ENCODE measurements at places on chromosomes 4 and X.
A peak's percentile ranks its signal among the peaks of the same experiment; 100 is the strongest.

DNA sequence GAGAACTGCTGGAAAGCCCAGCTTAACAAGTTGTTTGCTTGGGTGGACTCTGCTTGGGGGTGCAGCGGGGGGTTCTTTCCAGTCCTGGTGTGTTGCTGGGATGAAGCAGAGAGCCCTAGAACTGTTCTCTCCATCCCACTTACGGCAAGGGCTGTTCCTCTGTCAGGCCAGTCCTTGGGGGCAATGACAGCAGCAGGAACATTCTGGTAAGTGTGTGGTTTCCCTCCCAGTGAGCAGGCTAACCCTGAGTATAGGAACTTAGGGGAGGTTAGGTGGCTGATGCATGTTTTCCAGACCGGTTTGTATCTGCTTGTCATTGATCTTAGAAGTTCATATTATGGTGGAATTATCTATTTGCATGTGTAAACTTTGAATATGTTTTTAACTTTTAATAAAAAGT lies 46.9 kb upstream of the TLR2 start:
- no peak for DNase-seq

DNA sequence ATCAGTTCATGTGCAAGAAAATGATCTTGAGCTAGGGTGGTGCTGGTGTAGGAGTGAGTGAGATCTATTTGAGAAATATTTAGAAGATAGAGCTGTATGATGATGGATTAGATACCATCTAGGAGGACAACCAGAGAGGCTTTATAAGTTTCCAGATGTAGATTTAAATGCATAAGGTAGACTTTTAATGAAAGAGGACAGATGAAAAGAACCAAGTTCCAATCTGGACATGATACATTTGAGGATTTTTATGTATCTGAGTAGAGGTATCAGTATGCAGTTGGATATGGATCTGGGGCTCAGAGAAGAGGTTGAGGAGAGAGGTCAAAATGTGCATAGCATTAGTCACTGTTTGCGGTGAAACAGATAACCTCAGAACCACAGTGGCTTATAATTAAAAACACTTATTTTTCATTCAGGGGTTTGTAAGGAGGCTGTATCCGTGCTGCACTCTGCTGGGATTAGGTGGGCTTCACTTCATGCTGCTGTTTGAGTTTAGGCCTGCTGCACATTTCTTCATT lies 348.7 kb downstream of the BMPR1B start:
- DNase-seq, result no peak

GRCh38 chr4:148044912-148045352 lies 313.0 kb downstream of the ARHGAP10 start:
- DNase-seq, result no peak

- no peak for DNase-seq
These were observed 1701.5 kb upstream of the TENM3 start for GRCh38 chr4:180541678-180542077.

GRCh38 chrX:40749681-40750494 lies 14.5 kb upstream of the MED14 start:
- DNase-seq, result no peak

DNA sequence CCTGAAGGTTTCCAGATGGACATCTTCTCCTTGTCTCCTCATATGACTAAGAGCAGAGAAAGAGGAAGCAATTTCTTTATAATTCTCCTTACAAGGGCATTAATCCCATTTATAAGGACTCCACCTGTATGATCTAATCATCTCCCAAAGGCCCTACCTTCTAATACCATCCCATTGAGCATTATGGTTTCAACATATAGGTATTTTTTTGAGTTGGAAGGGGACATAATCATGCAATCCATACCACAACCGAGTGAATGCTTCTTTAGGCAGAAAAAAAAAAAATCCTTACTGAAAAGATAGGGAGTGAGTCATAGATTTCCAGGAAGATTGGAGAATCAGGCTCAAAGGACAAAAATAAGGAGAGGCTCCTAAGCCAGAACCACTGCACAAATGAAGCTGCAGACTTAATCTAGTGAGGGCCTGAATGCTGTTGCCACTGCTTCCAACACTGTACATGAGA lies 312.5 kb upstream of the HS3ST1 start:
- DNase-seq, result no peak

DNA sequence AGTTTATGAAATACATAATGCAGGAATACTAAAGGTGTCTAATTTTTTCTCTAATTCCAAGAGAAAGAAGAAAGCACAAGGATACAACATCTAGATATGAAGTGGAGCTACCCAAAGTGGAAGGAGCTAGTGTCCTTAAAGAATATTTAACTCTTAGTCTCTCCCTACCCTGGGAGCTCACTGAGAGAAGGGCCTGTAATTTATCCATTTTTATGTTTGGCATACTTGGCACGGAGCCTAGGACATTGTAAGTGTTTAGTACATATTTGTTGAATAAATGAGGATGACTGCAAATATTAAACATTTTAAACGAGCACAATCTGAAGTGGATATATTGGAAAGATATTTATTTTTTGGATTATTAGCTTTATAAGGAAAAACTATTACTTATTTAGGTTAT lies 674.8 kb downstream of the IQCM start:
- DNase-seq, result no peak

DNA sequence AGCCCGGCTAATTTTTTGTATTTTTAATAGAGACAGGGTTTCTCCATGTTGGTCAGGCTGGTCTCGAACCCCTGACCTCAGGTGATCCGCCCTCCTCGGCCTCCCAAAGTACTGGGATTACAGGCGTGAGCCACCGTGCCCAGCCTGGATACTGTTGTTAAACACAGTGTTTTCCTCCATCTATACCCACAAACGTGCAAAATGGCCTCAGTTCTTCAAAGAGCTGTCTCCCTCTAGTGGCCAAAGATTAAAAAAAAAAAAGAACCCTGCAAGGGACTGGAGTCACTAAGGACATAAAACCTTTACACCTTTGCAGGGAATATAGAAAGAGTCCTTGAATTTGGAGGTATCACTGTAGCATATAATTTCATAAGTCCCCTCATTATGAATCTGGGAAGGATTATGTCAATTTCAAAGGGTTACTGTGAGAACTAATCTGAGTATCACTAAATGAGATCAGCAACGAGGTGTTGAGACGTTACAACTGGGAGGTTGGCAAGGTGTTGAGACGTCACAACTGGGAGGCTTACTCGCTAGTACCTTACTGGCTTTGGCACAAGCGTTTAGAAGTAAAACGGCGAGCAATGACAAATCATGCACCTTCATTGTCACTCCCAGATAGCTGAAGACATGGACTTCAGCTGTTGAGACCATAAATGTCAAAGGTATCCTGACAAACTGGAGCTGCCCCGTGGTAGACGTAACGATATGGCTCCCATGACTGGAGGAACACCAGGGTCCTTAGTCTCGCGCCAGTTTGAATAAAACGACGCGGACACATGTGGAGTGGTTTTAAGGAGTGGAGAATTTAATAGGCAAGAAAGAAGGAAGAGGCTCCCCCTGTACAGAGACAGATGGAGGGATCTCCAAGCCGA lies 33.4 kb upstream of the ENPP6 start:
- DNase-seq, result peak; percentile 48

All from NCI-H526 treated with DMSO at 0.1 percent for 48 hours (cell line).